ENCODE measurements at places on chromosomes 3 and 15. TPM values are rescaled to one million over a fixed set of nuclear protein-coding genes. Genes with fewer than 3 reads are reported as not detected.
A peak's percentile ranks its signal among the peaks of the same experiment; 100 is the strongest.

The GPR171 gene
- total RNA-seq = not detected

The EPHB3 gene
- not detected for total RNA-seq

GRCh38 chr3:114411811-114412803, 118.3 kb downstream of the TIGIT start:
- peaks cover 2% of the 10 kb centered on the region for H3K4me1 ChIP-seq
- no peak overlapping the region for H3K27ac ChIP-seq
- no peak overlapping the region for H3K4me3 ChIP-seq
- H3K27me3 ChIP-seq = no peaks in the 10 kb centered on the region

GRCh38 chr3:64888165-64888564, 200.4 kb upstream of the ADAMTS9 start:
- DNase-seq = no peak
- no peak overlapping the region for H3K27ac ChIP-seq
- H3K36me3 ChIP-seq = no peaks in the 10 kb centered on the region
- H3K4me1 ChIP-seq = no peaks in the 10 kb centered on the region
- H3K4me3 ChIP-seq = no peak overlapping the region

DNA sequence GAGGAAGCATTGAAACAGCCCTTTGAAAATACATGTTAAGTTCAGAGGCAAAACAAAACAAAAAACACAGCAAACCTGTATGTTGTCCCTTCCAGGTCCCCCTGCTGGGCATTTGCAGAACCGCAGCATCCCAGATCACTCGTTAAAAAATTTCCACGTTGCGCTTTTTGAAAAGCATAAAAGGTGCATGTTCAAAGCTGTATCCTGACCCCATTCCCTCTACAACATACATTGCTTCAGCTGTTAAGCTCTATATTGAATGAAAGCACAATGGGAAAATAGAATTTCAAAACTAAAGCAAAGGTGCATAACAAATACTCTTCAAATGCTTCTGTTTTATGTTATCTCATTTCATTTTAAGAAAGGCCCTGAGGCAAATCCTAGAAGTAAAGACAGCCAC, 328.3 kb downstream of the THSD4 start:
- H3K27me3 ChIP-seq = no peaks in the 10 kb centered on the region
- peak; percentile 77 for DNase-seq
- H3K27ac ChIP-seq = no peak overlapping the region
- H3K4me3 ChIP-seq = no peak overlapping the region

DNA sequence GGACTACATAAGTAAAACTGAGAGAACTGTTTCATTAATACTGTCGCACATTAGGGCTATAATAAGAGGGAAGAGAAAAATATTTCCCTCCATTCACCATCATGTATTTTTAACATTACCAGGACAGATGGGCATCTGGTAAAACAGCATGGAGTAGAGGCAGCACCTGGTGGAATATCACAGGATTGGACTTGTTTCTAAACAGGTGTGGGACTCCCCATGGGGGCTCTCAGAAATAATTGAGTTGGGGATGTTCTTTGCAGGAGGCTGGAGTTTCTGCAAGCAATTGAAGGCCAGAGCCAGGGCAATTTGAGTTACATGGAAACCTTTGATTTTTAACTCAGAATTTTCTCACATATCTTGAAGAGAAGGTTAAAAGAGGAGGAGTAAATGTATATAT, 8.4 kb upstream of the MINDY2 start:
- H3K4me3 ChIP-seq = no peak overlapping the region
- H3K27ac ChIP-seq = no peak overlapping the region
- H3K4me1 ChIP-seq = 0 out of 2 replicates have a peak, but pooled peaks cover 4% of the 10 kb centered on the region
- no peak for DNase-seq
- no peaks in the 10 kb centered on the region for H3K27me3 ChIP-seq
- no peaks in the 10 kb centered on the region for H3K36me3 ChIP-seq

- no peak overlapping the region for H3K4me3 ChIP-seq
- no peaks in the 10 kb centered on the region for H3K27me3 ChIP-seq
- H3K27ac ChIP-seq = no peak overlapping the region
- H3K4me1 ChIP-seq = peaks cover 31% of the 10 kb centered on the region
- DNase-seq = peak; percentile 58
Observed at GRCh38 chr3:39118079-39118478, 10.6 kb downstream of the TTC21A start.

GRCh38 chr3:39810647-39811161, 1.3 kb downstream of the MYRIP start:
- peaks cover 66% of the 10 kb centered on the region for H3K4me1 ChIP-seq
- peak; percentile 82 for DNase-seq
- H3K27me3 ChIP-seq = no peaks in the 10 kb centered on the region
- H3K4me3 ChIP-seq = peak overlapping the region; percentile 72
- H3K36me3 ChIP-seq = peaks cover 18% of the 10 kb centered on the region

DNA sequence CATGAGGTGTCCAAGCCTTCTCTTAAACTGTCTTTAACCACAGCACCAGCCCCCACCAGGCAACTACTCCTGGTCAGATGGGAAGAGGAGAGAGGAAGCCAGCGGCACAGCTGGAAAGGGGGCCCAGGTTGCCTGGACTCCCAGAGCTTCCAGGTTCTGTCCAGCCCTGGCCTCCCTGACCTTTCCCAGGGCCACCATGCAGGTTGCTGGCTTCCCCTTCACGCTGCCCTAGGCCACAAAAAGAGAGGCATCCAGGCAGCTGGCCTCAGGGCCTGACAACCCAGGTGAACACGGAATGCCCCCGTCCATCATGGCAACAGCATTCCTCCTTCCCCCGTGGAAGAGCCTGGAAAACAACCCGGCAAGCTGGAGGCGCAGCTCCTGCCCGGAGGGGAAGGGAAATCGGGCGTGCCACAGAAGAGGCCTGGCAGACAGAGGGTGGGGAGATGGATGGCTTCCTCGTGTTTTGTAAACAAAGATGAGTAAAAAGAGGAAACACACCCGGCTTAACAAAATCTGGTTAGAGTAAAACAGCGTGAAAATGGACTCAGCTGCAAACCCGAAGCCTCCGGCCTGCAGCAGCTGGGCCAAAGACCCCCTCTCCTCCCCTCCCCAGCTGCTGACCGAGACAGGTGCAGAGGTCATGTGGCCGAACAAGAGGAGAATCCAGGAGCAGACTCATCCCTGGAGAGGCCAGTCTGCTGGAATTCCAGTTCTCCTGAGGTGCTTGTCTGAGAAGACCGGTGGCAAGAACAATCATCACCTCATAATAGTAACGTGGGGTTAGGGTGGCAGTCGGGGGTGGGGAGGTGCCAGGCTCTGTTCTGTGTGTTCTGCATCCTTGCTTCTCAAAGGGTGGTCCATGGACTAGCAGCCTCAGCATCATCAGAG, 15.5 kb downstream of the BMF start:
- H3K36me3 ChIP-seq = no peaks in the 10 kb centered on the region
- no peak overlapping the region for H3K4me3 ChIP-seq
- H3K4me1 ChIP-seq = peaks cover 37% of the 10 kb centered on the region
- no peaks in the 10 kb centered on the region for H3K27me3 ChIP-seq
- no peak overlapping the region for H3K27ac ChIP-seq
- no peak for DNase-seq

DNA sequence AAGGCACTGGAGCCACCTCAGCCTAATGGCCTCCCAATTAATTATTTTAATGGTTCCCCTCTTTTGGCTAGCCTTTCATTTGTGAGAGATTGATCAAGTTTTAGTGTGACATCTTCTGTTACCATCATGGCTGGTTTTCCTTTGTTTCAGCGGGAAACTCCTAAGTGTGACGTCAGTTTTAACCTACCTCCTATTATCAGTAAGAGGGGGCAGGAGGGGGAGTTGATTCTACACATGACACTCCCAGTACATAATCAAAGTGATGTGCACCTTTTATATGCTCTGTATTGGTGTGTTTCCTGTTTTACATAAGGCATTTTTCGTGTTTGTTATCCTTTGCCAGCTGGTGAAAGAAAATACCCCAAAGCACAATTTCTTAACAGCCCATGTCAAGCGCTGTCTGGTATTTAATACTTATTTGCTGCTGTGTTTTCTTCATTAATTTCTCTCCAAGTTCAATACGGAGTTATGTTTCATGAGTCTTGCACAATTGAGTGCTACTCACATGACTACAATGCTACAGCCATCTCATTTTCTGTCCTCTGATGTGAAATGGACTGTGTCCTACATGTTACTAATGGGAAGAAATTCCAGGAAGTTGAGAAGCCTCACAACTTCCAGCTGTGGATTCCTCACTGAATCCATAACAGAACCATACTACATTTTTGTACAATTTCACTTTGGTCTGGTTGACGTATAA, 52.2 kb upstream of the POLR2M start:
- H3K4me1 ChIP-seq = no peaks in the 10 kb centered on the region
- H3K27me3 ChIP-seq = no peaks in the 10 kb centered on the region
- no peaks in the 10 kb centered on the region for H3K36me3 ChIP-seq
- DNase-seq = no peak

DNA sequence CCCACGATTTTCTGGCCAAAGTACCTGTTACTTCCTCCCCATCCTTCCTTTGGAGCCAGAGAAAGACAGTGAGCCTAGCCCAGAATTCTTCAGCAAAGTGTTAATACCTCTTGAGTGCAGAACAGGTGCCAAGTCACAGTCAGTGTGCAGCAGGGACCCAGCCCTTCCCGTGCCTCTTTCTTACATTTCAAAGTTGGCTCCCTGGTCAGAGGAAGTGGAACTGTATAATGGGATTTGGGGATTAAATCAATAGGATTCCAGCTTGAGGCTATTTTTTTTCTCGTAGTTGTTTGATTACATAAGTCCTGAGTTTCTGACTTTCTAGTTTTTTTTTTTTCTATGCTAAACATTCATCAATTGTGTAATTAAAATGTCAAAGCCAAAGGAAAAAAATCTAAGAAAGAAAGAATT, 52.6 kb upstream of the ABHD10 start:
- no peak for DNase-seq
- H3K4me1 ChIP-seq = peaks cover 4% of the 10 kb centered on the region
- no peaks in the 10 kb centered on the region for H3K36me3 ChIP-seq
- no peaks in the 10 kb centered on the region for H3K27me3 ChIP-seq

DNA sequence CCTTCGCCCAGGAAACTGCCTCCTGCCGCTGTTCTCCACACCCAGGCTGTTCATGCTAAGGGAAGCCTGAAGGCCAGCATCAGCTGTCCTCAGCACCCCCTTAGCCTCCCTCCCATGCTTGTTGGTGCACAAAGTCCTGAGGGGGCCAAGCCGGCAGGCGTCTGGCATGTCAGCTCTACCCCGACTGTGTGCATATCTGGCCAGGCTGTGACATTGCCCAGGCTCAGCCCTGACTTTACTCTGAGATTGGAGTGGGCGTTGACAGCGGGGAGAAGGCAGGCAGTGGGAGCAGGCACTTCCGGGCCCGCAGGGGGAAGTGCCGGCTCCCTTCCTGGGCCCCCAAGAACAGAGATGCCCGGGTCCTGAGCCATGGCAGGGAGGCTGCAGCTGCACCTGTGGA, 492.2 kb downstream of the AGBL1 start:
- no peaks in the 10 kb centered on the region for H3K4me1 ChIP-seq
- H3K27me3 ChIP-seq = no peaks in the 10 kb centered on the region
- H3K36me3 ChIP-seq = no peaks in the 10 kb centered on the region
- DNase-seq = no peak
- no peak overlapping the region for H3K4me3 ChIP-seq

The PTX3 gene
- not detected for total RNA-seq

GRCh38 chr3:153599685-153600084, 437.7 kb downstream of the RAP2B start:
- no peak for DNase-seq
- H3K27ac ChIP-seq = no peak overlapping the region
- H3K4me1 ChIP-seq = no peaks in the 10 kb centered on the region
- no peaks in the 10 kb centered on the region for H3K36me3 ChIP-seq
- H3K4me3 ChIP-seq = no peak overlapping the region

Data from Karpas-422 (cell line).